ENCODE measurements at places on chromosomes 4 and X.

GRCh38 chr4:1615786-1616556 lies 68.1 kb downstream of the FAM53A start:
- DNase-seq = no peak

DNA sequence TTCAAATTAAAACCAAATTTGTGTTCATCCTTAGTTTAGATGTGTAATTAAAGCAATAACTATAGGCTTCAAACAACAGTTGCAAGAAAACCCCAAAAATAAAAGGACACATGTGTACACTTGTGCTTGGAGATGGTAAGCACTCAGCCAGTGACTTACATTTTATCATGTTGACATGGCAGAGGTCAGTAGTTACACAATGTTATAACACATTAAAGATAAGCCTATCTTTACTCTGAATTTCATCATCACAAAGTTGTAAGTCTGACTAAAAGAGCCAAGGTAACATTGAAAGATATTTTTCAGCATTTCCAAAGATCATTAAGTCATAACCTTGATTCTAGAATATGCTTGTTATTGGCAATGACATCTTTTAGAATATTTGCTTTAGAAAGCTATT lies 98.5 kb upstream of the PNPLA4 start:
- no peak for DNase-seq

GRCh38 chr4:166481055-166481454 lies 608.0 kb downstream of the TLL1 start:
- no peak for DNase-seq

DNA sequence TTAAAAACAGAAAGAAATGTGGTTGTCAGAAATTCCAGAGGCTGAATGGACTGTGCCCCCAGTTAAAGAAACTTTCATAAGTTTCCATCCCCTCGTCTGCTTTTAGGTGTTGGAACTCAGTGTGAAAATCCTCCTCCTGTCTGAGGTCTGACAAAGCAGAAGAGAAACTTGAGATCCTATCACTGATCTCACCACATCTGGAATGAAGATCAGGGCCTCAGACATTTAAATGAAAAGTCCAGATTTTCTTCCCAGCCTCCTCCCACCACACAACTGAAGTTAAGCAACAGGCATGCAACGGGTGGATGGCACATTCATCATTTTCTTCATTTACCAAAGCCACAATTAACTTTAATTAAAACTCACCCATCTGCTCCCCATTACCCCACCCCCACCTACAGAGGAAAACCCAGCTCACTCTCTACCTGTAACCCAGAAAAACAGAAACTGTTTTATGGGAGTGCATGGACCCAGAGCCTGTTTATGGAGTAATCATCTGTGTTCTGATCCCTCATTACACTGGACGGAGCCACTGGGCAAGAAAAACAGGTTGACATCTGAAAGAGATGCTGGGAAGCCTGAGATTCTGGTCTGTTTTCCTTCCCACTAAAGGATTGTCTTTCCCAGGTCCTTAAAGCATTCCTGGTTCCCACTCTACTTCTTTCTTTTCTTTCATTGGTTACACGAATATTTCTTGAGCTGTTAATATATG lies 58.1 kb upstream of the HOPX start:
- DNase-seq = no peak

DNA sequence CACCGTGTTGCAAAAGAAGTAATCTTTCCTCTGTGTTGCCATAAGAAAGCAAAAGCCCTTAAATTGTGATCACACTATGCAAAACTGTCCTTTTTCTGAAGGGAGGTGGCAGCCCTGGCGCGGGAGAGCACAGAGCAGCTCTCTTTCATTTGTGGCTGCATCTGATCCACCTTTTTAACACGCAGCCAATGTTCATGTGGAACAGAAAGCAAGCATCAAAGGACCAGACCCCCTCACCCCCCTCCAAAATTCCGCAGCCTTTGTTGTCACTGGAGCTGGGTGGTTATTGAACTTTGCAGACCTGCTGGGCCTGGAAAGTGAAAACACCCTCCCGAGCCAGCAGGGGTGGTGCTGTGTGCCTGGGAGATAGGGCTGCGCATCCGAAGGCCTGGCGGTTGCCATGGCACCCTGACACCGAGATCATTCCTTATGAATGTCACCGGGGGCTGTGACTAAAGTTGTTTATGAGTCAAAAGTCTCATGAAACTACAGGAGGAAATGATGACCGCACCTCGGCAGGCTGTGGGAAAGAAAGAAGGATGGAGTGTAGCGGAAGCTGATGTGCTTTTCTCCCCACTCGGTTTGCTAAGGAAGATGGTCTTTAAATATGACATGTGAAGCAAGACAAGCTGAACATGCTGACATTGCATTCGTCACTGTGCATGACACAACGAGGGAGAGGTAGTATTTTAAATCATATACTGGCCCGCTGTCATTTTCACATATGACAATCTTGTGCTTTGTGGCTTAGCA lies 367.4 kb downstream of the UNC5C start:
- peak; percentile 20 for DNase-seq

DNA sequence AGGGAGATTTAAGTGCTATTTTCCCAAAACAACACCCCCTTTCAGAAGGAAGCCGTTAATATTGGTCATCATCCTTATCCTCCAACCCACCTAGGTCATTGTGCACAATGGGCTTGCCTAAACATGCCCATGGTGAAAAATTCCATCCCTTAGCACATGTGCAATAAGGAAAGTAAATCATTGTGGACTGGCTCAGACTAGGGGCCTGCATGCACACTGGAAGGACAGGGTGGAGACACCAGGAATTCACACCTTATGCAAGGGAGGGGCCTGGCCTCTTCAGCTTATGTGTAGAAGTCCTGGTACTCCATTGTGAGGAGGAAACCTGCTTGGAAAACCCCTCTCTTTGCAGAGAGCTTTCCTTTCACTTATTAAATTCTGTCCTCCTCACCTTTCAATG lies 311.4 kb upstream of the NDST4 start:
- no peak for DNase-seq

DNA sequence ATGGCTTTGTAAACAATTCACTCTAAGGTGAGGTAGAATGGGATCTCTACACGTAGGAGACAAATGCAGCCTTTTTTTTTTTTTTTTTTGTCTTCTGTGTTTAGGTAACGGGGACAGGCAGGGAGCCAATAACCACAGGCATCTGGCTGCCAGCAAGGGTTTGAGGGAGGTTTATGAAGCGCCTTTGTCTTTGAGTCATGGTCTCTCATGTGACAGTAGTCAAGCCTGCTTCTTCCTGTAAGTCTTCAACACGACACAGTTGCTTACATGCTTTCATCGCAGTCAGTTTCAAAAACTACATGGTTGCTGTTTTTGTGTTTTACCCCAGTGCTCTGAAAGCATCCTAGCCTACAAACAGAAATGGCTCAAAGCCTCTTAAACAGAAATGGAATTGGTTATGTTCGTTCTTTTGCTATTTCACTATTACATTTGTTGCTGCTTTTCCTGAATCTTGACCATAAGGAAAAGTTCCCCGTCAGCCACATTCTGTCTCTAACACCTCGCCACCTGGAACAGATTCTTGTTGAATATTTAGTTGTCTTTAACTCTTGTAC lies 127.8 kb upstream of the METTL14 start:
- no peak for DNase-seq

- DNase-seq = no peak
These were observed 701.0 kb upstream of the PITX2 start for GRCh38 chr4:111323916-111324315.

- DNase-seq = no peak
These were observed 56.8 kb downstream of the ANOS1 start for GRCh38 chrX:8675006-8675630.

DNA sequence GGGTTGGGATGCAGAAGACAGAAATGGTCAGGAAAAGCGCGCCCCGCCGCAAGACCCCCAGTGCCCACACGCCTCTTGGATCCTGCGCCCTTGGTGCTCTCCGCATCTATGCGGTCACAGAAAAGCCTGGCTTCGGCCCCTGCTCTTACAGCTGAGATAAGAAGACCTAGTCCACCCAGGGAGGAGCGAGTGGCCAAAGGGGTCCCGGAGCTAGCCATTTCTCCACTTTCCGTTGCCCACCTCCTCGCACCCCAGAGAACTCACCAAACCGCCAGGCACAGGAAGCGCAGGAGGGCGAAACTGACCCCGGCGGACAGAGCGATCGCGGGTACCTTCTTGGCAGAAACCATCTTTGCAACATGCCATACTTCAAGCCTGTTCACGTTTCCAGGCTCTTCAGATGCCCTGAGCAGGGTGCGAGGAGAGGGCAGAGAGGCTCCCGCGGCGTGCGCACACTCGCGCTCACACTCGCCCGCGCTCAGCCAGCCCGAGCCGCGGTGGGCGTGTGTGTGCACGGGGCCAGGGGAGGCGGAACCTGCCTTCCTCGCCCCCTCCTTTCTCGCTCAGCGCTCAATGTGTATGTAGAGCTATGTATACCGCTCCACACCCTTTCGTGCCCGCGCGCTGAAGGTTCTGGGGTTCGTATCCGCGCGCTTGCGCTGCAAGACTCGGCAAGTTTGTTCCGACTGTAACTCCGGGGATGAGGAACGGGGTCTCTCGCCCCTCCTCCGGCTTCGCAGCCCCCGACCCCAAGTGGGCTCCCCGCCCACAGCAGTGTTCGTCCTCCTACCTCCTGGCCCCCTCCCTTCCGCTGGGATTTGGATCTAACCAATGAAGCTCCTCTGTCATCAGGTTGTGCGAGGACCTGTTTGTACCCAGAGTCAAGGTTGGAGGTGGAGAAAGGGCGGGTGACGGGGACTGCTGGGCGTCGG lies at the start of gene GABRA4:
Gene GABRA4, minus strand, starts transcription at position 507 of the 932 bp plus-strand sequence. Its CDS starts 157 bp downstream, at position 350.
- DNase-seq = no peak

- no peak for DNase-seq
These were observed 241.2 kb downstream of the BCOR start for GRCh38 chrX:39856472-39857121.

GRCh38 chrX:22542641-22543040 lies 269.9 kb downstream of the CBLL2 start:
- DNase-seq = no peak

DNA sequence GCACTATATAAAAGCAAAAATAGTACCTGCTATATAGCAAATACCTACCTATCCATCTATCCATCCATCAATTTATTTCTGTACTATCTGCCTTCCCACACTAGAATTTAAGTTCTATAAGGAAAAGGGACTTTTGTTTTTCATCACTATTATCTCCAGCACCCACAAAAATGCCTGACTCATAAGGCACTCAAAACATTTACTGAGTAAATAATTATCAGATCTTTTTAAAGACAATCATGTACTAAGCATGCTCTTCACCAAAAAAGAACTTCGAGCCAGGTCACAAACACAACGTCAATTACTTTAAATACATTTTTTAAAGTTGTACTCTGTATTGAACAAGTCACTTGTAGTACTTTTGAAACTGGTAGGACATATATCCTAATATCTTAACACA lies 119.9 kb downstream of the FBXW7 start:
- DNase-seq = no peak

DNA sequence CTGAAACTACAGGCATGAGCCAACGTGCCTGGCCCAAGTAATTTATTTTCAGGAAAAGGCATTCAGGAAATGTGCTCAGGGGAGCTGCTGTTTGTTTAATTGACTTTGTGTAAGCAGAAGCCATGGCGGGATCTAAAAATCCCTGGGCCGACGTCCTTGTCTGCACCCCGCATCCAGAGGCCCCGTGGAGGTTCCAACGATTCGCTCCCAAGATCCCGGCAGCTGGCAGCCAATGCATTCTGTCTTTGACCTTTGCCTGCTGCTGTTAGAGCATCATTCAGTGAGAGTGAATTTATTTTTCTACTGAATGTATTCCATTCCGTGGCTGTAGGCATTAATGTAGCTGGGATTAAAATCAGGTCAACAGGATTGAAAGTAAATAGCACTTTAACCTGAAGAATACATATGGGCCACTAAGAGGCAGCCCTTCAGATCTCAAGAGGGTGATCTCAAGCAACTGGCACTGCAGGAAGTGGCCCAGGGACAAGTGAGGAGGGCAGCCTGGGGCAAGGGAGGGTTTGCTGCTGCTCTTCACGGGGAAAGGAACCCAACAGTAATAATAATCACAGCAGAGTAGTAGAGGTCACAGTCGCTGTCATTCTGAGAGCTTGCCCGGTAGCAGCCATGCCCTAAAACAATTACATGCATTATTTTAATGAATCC lies 75.2 kb downstream of the PSAPL1 start:
- no peak for DNase-seq

GRCh38 chr4:5469151-5469775 lies 239.1 kb downstream of the EVC2 start:
- DNase-seq = no peak

DNA sequence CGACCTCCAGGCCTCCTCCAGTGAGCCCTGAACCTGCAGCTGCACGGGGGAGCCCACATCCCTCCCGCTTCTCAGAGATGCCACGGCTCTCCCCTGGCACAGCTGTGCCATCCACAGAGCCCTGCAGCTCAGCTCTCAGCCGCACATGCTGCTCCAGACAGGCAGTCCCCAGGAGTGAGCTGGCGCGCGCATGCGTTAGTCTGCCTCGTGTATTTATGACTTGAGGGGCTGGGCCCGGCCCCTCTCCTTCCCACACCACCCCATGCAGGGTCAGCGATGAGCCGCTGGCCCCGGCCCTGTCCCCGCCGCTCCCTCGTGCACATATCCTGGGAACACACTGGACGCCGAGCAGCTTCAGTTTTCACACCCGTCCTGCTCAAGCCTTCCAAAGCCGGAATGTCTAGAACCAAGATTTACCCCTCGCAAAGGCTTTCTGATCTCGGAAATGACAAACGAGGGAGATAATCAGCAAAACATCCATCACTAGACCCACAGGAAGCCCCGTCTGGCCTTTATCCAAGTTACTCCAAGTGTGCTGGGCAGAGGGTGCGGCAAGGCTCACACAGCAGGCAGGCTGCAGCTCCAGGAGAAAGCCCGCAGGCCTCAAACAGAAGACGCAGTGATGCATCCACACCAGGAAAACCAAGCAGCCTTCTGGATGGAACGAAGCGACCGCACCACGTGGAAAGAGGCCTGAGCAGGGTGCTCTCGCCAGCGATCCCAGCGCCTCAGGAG lies 24.3 kb downstream of the GAK start:
- DNase-seq = no peak

DNA sequence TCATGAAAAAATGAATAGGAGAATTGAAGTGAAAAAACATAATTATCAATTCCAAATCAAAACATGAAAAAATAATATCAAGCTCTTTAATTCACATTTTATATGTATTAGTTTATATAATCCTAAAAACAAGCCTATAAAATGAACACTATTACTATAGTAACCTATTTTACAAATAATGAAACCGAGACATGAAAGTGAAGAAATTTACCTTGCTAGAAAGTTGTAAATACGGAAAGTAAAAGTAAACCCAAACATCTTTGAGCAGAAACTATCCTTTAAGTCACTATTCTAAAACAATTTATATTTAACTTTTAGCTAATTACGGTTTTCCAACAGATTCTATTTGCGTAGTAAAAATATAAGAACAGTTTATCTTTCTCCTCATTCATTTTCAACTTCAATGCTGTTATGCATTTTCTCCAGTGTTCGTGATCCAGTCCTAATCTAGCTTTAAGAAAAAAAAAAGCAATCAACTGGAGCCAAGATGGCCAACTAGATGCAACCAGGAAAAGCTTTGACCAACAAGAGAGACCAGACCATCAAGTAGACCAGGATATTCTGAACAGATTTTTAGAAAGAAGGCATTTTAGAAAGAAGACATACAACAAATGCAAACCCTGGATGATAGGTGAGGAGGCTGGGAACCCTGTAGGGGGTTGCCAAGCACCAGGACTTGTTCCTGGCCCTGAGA lies 67.0 kb downstream of the DDX53 start:
- DNase-seq = no peak

All from effector memory CD4-positive, alpha-beta T cell (primary cell).